CD4-positive, alpha-beta T cell treated with Interleukin-10 for 1 hour (primary cell): ENCODE measurements at places on chromosomes 1 and 21.

- DNase-seq, result no peak
Observed at GRCh38 chr1:39818482-39818881, 29.8 kb upstream of the BMP8B start.

DNA sequence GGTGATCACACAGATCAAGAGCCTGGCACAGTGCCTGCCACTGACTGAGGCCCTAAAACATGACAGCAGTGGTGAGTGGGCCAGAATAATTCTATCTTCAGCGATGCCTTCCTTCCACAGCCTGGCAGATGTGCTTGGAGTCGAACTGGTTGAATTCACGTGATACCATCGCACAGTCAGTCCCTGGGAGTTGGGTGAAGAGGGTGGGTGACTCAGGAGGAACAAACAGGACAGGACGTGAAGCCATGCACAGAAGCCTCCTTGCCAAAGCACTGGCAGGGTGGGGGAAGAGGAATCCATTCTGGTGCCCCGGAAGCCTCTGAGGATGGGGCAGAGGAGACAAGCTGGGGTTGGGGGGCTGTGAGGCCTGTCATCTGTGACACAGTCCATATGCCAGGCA, 80.3 kb upstream of the WNT4 start:
- no peak for DNase-seq

DNA sequence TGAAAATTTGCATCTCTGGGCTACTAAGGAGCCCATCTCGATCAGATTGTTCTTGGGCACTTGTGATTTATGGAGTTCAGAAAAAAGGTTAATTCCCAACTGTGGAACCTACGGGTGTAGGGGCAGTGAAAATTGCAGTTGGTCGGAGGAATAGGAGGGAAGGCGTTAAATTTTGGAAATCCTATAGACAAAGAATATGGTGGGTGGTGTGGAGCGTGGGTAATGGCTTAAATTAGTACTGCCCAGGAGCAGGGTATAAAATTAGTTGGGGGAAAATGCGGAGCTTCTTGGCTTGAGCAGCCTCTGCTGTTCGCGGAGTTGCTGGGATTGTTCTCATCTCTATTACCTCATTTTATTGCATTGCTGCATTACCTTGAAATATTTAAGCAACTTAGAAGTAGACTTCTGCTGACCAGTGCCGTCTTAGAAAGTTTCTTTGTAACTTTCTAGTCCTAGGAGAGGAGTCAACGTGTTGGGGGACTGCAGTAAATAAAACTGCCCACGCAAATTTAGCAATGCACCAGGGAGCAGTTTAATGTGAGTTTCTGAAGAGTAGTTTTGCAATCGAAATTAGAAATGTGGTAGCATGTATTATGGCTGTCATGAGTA, 514 bp downstream of the S1PR1 start:
- DNase-seq, result peak; percentile 34

DNA sequence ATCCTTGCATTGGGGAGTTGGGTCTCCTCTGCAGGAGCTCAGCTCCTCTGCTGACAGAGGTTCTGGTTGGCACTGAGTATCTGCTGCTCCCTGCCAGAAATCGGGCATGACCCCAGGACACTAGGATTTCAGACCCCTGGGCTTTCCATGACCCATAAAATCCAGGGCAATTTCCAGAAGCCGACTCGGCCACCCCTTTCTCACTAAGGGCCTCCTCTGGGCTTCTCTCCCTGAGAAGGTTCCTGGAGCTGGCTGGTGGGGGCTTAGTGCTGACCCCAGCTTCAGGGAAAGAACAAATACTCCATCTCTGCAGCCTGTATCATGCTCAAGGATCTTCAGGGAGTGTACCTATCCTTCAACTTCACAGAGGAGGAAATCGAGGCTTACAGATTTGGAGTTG, 603.4 kb downstream of the PTPRU start:
- DNase-seq, result no peak

- DNase-seq, result no peak
Observed at GRCh38 chr1:36890776-36891175, 143.5 kb downstream of the GRIK3 start.

DNA sequence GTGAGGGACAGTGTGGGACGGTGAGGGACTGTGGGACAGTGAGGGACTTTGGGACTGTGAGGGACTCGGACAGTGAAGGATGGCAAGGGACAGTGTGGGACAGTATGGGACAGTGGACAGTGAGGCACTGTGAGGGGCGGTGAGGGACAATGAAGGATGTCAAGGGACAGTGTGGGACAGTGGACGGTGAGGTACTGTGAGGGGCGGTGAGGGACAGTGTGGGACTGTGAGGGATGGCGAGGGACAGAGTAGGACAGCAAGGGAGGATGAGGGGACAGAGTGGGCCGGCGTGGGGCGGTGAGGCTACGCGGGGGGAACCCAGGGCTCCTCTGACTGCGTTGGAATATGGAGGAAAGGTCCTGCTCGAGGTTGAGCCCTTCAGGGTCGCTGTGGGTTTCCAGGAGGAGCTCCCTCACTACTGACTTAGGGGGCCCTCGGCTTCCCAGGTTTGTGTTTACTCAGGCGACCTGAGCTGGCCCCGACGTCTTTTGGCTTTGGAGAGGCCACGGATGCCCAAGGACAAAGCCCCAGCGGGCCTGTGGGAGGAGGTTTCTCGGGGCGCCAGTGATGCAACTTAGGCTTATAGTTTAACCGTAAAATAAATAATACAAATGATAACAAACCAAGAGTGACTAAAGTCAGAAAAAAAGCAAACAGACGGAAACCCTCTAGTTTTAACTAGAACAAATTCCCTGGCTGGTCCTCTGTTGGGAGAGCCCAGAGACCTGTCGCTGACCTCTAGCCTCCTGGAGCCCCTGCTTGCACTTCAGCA, 1.1 kb upstream of the ERRFI1 start:
- no peak for DNase-seq

DNA sequence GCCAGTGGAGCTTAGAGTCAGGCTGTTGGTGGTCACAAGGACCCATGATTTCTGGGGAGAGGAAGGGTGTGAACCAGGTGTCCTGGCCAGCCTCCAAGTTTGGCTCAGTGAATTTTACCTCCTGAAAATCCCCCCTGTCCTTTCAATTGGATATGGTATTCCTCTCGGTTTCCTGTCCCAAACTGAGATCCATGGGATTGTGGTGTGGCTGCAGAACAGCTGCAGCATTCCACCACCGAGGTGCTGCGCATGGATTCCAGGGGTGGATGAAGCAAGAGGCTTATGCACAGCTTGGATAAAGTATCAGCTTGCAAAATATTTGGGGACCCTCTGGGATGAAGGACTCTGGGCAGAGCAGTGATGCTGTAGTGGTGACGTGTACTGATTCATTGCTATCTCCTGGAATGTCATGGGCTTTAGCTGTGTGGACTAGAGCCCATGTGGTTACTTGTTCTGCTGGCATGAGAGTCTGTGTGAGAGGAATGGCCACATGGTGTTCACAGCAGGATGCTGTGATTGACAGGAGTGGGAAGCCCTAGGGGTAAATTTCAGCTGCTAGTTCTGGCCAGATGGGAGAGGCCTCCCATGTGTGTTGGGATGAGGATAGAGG, 148.7 kb upstream of the SPAG17 start:
- no peak for DNase-seq

DNA sequence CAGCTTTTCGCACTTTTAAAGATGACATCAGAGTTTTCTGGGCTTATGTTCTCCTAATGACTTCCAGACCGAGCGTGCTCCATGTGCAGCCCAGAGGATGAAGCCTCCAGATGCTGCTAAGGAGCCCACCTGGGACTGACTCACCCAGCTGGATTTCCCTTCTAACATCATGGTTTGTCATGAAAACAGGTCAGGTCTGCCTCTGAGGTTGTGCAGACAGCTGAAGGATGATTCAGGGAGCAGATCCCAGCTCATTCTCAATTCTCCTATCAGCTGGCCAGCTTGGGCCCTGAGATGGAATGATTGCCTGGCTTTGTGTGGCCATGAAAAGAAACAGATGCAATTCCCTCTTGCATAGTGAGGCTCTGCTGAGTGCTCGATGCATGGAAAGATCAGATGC, 123.9 kb upstream of the DUSP10 start:
- no peak for DNase-seq

GRCh38 chr1:29758781-29759499, 522.6 kb downstream of the PTPRU start:
- DNase-seq, result no peak

DNA sequence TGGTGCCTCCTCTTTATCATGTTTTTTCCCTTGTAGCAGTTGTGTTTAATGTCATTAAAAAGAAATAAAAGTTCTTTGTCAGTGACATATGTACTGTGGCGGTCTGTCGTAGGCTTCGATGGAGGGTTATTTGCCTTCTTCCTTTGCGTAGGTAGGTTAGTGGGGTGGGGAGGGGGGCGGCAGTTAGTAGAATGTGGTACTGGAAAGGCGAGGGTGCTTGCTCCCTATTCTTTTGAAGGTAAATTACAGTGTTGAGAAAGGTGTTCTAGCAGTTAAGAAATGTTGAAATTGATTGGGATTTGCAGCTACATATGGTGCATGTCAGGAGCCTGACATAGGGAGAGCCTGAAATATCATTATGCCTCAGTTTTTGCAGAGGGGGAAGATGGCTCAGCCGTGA, 11.9 kb downstream of the FNDC5 start:
- no peak for DNase-seq

DNA sequence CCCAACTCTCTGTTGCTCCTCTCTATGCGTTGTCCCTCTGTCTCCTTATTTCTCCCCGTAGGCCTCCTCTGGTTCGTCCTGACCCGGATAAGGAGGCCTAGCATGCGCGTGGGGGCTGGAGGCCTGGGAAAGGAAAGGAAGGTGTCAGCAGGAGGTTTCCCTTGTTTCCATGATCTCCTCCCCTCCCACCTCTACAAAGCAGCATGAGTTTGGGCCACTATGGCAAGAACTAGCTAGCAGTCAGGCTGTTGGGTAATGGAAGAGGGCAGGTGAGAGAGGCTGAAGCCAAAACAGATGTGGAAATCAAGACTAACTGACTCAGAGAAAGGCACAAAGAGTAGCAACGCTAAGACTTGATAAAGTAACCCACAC, 687 bp upstream of the SEMA6C start:
- no peak for DNase-seq

DNA sequence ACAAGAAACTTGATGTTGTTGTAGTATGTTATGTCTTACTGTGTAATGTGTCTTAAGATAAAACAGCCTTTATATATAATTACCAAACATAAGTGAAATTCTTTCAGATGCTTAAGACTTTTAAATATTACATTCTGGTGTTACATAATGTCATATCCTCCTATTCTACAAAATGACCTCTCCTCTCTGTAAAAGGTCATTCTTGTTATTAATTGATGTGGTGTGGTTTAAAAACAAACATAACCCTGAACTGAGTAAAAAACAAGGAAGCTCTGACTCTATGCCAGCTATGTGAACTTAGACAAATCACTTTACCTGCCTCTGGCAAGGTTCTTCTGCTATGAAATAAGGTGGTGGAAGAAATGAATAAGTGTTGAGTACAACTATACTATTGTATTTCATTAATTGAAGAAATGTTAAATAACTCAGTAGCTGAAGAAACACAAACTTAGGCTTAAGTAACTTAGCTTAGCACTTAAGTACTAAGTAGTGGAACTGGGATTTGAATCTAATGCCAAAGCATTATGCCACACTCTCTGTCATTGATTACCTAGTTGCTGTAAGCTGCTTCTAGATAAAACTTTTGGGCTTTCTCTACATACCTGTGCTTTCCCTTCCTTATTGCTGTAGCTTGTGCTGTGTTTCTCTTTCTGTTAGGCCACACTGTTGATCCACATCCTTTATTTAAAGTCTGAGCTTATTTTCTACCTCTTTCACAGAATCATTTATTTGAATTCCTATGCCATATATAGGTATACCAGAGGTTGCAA, 859 bp upstream of the ANGPTL1 start:
- no peak for DNase-seq

DNA sequence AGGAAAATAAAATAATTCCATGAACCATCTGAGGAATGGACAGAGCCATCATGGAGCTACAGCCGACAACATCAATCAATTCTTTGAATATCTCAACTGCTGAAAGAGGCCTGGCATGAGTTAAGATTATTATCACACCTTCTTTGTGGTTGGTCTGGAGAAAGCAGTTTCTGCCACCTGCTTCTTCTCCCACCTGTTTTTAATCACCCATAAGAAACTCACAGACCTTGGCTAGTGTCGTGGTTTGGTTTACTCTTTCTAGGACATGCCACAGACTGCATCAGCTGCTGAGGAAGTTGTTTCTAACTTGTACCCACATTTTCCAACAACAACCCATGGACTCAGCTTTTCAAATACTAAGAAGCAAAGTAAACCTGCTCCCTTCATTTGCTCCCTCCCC, 65.6 kb downstream of the NTPCR start:
- no peak for DNase-seq

GRCh38 chr1:3355089-3355488, 99.4 kb upstream of the ARHGEF16 start:
- DNase-seq, result no peak

GRCh38 chr1:183638649-183639387, 3.2 kb upstream of the ARPC5 start:
- DNase-seq, result no peak

GRCh38 chr1:220791285-220791684, 4.6 kb downstream of the MTARC1 start:
- DNase-seq, result no peak

GRCh38 chr1:106979371-106979770, 77.1 kb upstream of the PRMT6 start:
- DNase-seq, result no peak

- DNase-seq, result no peak
Observed at GRCh38 chr1:110487726-110488125, 31.2 kb downstream of the KCNA10 start.

DNA sequence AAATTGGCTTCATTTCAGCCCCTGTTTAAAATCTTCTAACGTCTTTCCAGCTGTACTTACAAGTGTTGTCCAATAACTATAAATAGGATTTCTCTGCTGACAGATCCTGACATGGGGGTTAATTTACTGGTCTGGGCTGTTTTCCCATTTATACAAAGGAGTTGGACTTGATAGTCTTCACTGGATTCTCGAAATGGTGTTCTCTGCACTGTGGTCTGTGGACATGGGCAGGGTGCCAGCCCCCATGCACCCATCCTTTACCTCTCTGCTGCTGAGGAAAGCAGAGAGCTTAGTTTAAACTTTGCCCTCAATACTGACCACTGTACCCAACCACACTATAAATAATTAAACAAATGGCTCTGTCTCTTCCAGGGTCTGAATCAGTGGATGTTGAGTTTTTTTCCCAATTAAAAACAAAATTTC, 5.2 kb downstream of the DIO1 start:
- no peak for DNase-seq

DNA sequence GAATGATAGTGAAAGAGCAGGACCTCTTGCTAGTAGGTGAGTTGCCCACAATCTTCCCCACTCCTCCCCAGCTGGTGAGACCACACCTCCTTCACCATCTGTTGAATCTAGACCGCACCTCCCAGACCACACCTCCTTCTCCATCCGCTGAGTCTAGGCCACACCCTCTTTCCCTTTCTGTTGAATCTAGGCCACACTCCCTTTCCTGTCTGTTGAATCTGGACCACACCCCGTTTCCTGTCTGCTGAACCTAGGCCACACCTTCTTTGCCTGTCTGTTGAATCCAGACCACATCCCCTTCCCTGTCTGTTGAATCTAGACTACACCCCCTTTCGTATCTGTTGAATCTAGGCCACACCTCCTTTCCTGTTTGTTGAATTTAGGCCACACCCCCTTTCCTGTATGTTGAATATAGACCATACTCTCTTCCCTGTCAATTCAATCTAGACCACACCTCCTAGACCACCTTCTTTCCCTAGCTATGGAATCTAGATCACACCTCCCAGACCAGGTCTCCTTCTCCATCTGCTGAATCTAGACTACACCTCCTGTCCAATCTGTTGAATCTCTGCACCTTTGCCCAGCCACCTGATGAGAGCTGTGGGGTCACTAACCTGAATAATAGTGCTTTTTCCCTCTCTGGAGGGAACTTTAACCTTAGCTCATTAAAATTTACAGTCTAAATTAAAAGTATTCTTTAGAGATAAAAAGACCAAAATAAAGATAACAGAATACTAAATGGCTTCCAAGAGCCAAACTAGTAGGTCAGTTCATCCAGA, 116.3 kb downstream of the DAB1 start:
- peak; percentile 91 for DNase-seq
